ENCODE measurements at places on chromosomes 4 and X.

DNA sequence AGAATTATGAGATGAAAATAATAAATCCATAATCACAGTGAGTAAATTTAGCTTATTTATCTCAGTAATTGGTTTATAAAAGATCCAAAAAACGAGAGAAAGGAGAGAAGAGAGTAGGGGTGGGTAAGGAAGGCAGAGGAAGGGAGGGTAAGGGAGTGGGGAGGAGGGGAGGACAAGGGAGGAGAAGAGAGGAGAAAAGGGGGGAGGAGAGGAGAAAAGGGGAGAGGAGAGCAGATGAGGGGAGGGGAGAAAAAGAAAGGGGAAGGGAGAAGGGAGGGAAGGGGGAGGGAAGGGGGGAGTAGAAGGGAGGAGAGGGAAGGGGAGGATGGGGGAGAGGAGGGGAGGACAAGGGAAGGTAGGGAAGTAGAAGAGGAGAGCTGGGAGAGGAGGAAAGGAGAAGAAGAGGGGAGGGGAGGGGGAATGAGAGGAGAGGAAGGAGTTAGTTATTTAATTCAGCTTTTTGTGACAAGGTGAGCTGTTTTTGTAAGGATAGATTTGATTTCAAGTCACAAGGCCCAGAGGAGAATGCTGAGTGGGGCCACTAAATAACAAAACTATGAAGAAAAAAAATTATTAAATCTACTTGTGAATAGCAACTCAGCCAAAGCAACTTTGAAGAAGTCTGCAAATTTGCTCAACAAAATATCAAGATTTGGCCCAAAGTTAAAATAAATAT is 454.3 kb downstream of the ARAP2 start:
- DNase-seq, result no peak

GRCh38 chrX:68834371-68835103 is 5.7 kb downstream of the EFNB1 start:
- no peak for DNase-seq

GRCh38 chr4:4387531-4388310 is 819 bp downstream of the NSG1 start:
- no peak for DNase-seq

- DNase-seq, result no peak
Observed at GRCh38 chr4:3384771-3385710, 56.7 kb upstream of the HGFAC start.

- DNase-seq, result no peak
Observed at GRCh38 chr4:156884183-156884582, 87.4 kb downstream of the PDGFC start.

DNA sequence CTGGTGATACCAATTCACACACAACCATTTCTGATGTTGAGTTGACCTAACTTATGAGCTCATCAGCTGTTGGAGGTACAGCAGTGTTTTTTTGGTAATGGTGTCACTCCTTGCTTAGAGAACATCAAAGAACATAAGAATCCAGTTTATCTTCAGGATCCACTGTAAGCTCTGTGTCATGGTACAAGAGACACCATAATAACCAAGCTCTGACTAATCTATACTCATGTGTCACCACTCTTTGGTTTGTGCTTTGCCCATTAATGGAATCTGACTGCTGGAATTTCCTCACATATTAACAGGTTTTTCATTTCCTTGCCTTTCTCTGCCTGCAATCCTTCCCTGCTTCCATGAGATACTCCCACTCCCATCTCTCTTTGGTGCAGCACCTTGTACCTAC is 735.1 kb upstream of the LCORL start:
- DNase-seq, result no peak

- no peak for DNase-seq
Observed at GRCh38 chr4:4787421-4787820, 72.0 kb upstream of the MSX1 start.

GRCh38 chrX:21176921-21177571 is 197.2 kb upstream of the CNKSR2 start:
- no peak for DNase-seq

DNA sequence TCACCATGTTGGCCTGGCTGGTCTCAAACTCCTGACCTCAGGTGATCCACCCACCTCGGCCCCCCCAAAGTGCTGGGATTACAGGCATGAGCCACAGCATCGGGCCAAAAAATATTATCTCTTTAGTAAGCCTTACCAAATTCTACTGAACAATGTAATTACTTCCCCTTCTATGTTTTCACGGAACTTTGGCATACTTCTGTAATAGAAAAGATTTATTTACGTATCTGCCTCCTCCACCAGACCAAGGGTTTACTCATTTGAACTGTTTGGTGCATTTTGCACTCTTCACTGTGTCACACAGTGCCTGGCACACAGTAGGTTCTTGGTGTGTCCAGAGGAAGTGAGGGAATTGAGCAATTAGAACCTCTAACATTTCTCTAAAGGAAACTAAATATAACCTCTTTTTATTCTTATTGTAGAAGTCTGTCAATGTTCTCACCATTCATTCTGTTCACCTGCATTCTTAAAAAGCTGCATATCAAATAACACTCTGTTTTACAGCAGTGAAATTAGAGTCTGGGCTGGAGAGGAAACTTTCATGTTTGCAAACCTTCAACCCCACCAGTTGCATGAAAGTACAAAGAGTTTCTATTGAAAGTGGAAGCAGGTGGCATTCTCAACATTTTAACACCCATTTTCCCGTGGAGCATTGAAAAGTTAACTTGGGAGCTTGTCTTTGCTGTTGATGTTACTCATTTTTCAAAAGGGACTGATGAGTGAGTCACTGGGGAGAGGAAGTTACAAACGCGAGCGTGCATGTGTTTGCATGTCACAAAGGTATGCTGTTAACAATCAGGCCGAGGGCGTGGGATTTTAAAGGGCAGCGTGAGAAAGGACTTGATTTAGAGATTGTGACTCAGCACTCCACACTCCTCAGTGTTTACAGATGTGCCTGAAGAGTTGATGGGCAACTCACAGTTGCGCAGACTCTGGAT is 314.1 kb downstream of the STK32B start:
- no peak for DNase-seq

DNA sequence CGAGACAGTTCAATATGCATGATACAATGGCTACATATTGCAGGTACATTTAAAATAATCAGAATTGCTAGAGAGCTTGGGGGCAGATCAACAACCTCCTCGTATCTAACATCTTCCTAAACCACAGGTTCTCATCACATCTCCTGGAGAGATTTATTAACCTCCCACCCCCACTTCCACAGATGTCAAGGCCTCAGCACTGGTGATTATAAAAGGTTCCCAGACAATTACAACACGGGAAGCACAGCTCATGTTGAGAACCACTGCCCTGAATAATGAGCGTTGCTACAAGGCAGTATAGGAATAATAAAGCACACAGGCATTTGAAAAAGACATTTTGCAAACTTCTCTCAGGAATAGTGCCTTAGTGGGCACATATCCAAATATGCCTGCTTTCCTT is 42.8 kb downstream of the ELOVL6 start:
- no peak for DNase-seq

DNA sequence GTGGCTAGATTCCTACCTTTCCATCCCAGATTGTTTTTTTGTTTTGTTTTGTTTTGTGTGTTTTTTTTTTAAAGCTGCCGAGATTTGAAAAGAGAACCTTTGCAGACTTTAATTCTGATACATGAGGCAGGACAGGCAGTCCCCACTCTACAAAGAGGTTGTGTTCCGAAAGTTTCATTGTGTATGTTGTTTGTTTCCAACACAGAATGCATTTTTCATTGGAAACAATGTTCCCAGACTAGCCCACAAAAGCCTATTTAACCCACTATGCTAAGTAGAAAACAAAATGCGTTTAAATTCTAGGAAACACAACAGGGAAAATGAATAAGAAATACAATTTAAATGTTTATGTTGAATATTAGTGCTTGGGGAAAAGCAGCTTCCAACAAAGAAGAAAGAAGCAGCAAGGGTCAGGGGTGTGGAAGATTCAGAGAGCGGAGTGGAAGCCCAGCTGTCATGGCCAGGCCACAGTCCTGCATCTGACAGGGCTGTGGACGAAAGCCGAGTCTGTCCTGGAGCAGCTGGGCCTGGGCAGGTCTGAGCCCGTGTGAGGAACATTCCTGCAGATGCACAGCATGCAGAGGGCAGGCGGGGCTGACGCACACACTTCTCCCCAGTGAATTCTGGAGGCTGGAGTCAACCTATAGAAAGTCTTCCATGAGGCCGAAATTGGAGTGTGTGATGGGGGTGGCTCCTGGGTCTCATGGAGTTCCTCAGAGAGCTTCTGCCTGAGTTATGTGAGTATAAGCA is 12.4 kb upstream of the SETD7 start:
- no peak for DNase-seq

DNA sequence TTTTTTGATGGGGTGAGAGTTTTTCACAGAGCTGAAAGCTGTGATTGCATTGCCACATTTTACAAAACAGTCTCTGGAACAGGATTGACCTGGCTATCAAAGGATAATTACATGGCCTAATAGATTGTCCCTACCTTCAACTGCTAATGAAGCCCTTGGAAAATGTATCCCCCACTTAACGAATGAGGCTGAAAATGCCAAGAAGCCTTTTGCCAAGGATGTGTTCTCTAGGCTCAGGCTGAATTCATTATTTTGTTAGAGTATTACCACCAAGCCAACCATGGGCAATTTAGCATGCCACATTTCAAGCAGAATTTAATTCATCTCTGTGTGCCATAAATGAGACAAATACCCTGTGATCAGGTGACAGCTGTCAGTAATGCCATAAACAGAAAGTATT is 35.5 kb downstream of the SHROOM3 start:
- DNase-seq, result no peak

- no peak for DNase-seq
Observed at GRCh38 chr4:114334884-114335330, 263.7 kb upstream of the UGT8 start.

- DNase-seq, result no peak
Observed at GRCh38 chr4:118767109-118767508, 68.8 kb downstream of the SEC24D start.

GRCh38 chrX:78199851-78200250 is 60.4 kb upstream of the TAF9B start:
- no peak for DNase-seq
